ENCODE measurements at places on chromosomes 12 and 14.

GRCh38 chr14:20836668-20837338 lies 34.2 kb upstream of the RNASE1 start:
- peak; percentile 22 for DNase-seq

- no peak for DNase-seq
These were observed 66.0 kb downstream of the RIMBP2 start for GRCh38 chr12:130650131-130650530.

DNA sequence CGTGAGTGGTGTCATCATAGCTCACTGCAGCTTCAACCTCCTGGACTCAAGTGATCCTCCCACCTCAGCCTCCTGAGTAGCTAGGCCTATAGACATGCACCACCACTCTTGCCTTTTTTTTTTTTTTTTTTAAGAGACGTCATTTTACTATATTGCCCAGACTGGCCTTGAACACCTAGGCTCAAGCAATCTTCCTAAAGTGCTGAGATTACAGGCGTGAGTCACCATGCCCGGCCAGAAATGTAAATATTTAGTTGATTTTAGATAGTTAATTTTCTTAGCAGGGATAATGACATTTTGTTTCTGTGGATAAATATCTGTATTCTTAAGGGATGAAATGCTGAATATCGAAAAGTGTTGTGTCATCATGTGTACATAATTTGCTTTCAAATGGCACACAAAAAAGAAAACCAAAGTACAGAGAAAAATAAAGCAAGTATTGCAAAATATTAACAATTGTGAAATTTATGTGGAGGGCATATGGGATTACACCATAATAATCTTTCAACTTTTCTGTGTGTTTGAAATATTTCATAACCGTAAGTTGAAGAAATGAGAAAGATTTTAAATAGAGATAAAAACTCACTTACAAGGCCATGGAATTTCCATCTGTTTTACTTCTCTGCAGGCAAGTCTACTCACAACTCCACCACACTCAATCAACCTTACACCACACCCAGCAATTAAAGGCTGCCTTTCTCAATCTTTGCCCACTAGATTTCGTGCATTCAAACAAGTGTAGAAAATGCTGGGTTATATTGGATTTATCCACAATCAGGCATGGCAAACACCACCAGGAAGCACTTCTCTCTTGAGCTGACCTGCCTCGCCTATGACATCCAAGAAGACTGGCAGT lies 93.7 kb downstream of the SPTSSA start:
- DNase-seq = peak; percentile 8

- DNase-seq = peak; percentile 41
These were observed 1.2 kb upstream of the AMIGO2 start for GRCh38 chr12:47080725-47081502.

- DNase-seq = peak; percentile 95
These were observed 9.5 kb upstream of the BDKRB1 start for GRCh38 chr14:96246539-96246847.

DNA sequence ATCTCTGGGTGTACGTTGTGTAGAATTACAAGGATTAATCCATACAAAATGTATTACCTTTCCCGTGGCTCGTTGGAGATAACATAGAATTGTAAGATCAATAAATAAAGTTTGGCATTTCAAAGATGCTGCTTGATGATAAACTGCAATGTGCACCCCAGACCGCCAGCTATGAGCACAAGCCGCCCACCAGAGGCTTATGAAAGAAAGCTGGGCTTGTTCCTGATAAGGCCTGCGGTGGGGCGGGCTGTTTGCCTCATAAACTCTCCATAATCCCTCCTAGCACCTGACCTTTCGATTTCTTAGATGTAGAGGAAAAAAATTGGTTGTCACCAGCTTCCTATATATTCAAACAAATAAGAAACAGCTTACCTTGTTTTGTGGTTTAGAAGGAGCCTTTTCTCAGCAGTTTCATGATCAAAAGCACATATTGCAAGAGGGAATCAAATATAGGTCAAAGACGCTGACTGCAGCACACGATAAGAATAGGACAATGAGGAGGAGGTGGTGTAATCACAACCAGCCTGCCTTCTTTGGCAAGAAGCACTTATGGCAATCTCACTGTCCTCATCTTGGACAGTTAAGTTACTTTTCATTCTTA lies 293.6 kb downstream of the RMST start:
- no peak for DNase-seq

- peak; percentile 68 for DNase-seq
These were observed 48.5 kb upstream of the CSRP2 start for GRCh38 chr12:76927170-76927784.

DNA sequence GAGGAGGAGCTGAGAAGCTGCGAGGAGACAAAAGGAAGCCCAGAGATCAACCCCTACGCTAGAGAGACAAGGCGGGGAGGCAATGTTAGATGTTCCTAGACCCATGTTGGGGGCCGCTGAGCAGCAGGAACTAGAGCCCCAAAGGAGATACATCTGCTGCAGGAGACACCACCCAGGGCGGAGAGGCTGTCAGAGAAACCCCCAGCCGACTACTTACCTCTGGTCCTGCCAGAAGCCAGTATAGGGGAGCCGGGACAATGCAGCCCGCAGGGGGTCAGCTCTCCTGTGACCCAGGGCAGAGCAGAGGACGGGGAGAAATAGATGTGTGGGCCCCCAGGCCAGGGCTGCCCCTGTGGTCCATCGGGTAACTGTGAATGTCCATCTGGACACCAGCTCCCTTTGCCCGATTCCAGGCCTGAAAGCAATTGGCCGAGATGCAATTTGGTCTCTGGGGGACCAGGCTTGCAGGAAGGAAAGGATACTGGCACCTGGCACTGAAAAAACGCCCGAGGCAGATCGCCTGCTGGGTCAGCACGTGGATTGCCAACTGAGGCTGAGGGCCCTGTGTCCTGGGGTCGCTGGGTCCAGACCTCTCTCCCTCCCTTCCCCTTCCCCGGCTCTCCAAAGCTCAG lies 34.9 kb downstream of the SYNE3 start:
- no peak for DNase-seq

GRCh38 chr12:19199332-19199731 lies 69.8 kb downstream of the PLEKHA5 start:
- DNase-seq = no peak

DNA sequence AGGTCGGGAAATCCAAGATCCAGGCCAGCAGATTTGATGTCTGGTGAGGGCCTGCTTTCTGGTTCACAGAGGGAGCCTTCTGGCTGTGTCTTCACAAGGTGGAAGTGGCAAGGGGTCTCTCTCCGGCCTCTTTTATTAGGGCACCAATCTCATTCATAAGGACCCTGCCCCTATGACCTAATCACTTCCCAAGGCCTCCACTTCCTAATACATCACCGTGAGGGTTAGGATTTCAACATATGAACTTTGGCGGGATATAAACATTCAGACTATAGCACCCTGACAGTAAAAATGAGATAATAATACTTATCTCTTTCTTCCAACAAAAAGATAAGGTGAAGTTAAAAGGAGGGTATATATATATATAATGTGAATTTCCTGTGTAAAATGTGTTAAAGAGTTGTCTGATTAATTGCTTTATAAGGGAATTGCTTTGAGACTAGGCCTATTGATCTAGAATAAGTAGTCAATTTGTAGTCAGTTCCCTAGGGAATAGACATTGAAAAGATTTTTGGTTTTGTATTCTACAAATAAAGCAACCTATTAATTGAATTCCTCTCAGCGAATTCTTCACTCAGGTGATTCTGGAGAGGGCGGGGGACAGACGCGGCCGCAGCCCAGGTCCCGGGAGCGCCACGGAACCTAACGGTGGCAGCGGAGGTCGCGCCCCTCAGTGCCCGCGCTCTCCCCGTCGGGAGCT lies 516 bp upstream of the LGALS3 start:
- DNase-seq = no peak

DNA sequence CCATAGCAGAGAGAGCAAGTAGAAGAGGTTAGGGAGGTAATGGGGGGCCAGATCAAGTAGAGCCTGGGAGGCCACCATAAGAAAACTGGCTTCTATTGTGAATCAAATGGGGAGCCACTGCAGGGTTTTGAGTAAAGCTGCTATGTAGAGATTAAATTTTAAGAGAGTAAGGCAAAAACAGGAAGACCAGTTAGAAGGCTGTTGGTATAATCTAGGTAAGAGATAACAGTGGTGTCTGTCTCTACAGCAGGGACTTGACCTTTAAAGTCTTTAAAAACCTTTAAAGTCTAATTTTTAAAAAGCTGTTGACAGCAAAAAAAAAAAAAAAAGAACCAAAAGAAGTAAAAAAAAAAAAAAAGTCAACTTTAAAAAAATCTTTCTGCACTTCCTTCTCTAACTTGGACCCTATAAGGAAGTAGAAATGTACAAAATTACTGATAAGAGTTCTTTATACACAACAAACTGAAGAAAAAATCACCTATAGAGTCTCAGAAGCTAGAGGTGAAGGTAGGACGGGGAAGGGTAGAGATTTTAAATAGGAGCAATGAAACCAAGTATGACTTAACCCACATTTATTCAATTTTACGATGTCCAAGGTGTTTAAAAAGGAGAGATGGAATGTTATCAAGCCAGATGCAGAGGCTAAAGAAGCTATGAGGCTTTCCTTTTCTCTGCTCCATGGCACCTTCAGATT lies 26.1 kb downstream of the SGPP1 start:
- no peak for DNase-seq

DNA sequence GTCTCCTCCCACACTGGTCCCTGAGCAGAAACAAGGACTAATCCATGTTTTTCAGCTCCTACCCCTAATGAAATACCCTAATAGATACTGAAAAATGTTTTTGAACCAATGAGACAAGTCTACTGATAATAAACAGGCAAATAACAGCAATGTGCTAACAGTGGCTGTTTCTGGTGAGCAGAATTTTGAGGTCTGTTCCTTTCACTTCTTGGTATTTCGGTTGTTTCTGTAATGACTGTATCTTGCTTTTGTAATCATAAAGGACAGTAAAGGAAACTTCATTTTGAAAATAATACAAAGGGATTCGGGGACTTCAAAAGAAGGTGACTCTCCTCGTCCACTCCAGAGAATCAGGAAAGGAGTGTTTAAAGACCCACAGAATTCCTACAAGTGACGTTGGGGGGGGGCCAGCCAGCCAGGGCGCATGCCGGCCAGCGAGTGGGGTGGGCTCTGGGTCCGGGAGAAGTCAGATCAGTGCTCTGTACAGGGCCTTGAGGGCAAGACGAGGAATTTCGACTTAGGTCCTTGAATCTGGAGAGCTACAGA lies 1.1 kb upstream of the CD9 start:
- no peak for DNase-seq

GRCh38 chr14:68811171-68811570 lies 18.3 kb upstream of the ZFP36L1 start:
- no peak for DNase-seq

DNA sequence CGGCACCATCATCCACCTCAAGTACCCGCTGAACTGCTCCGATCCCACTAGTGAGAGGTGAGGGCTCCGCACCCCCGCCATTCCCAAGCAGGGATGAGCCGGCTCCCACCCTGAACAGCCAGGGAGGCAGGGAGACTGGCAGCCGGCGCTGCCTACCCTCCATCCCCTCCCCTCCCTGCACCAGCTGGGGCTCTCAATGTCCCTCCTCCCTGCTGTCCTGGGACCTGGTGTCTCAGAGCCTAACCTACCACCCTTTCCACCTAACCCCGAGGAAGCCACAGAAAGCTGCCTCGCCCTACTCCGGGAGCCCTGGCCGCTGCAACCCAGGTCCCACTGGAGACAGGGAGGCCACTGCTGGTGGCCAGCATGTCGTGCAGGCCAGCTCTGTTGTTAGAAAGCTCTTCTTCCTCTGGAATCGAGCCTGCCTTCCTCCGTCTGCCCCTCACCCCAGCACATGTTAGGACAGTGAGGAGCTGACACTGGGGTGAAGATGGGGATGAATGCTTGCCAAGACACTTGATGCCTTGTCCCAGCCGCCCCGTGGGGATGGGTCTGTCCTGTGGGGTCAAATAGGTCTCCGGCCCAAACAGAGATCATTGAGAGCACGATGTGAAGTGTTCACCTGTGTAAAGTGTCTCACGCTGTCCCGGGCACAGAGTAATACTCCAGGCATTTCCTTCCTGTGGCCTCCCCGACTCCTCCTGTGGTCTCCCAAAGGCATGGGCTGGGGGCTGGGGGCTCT lies 1.1 kb downstream of the PTPN6 start:
- DNase-seq = no peak

- DNase-seq = no peak
These were observed 2.1 kb downstream of the CATSPERB start for GRCh38 chr14:91729756-91730155.

- peak; percentile 18 for DNase-seq
These were observed 3.8 kb downstream of the DHRS2 start for GRCh38 chr14:23639891-23640523.

GRCh38 chr14:58607952-58608317 lies 29.8 kb upstream of the DACT1 start:
- peak; percentile 24 for DNase-seq

- peak; percentile 1 for DNase-seq
These were observed 158.6 kb downstream of the PAX9 start for GRCh38 chr14:36820111-36820709.

DNA sequence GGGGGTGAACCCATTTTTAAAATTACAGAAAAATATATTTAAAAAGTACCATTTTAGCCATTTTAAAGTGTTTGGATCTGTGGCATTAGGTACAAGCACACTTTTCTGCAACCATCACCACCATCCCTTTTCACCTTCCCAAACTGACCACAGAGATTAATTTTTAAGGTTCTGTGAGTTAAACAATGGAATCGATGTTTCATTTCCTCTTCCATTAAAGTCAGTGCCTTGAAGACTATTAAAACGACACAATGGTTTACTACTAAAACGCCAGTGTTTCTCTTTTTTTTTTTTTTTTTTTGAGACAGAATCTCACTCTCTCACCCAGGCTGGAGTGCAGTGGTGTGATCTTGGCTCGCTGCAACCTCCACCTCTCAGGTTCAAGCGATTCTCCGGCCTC lies 78.1 kb upstream of the GPR68 start:
- no peak for DNase-seq

DNA sequence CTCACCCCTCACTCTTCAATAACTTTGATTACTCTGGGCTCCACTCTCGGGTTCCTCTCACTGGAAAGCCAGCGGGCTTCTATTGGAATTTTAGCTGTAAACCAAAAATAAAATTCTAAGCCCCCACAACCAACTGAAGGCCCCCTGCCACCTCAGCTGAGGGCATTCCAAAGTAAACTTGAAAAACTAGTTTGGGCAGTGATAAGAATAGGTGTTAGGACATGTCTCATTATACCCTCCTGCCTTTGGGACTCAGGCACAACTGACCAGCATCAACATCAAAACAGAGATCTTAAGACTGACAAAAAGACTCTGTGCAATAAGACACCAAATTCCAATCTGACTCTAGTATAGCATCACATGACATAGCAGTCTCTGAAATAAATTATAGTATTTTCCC lies 11.9 kb upstream of the TSPAN9 start:
- DNase-seq = no peak
